Sigmoid colon (tissue), 7 donors: ENCODE measurements at places on chromosomes 6 and 20. TPM values are rescaled to one million over a fixed set of nuclear protein-coding genes. Genes with fewer than 3 reads are reported as not detected.

DNA sequence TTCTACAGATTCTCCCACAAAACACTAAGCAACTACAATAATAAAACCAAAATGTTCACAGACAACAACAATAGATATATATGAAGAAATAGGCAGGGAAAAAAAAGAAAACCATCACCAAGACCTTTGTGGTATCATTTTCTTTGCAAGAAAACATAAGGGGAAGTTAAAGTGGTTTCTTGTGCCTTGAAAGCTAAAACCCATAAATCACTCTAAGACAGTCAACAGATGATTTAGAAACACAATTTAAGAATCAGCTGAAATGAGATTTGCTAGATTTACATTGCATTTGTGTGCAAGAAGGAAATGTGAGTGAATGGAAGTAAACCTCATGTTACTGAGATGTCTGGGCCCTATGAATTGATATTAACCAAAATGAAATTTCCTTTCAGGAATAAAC lies 1265.4 kb upstream of the GJE1 start:
- DNase-seq, result no peak
- no peak overlapping the region for H3K27ac ChIP-seq
- H3K4me1 ChIP-seq, result no peaks in the 10 kb centered on the region
- no peaks in the 10 kb centered on the region for H3K36me3 ChIP-seq
- H3K27me3 ChIP-seq, result no peaks in the 10 kb centered on the region
- H3K4me3 ChIP-seq, result no peak overlapping the region

DNA sequence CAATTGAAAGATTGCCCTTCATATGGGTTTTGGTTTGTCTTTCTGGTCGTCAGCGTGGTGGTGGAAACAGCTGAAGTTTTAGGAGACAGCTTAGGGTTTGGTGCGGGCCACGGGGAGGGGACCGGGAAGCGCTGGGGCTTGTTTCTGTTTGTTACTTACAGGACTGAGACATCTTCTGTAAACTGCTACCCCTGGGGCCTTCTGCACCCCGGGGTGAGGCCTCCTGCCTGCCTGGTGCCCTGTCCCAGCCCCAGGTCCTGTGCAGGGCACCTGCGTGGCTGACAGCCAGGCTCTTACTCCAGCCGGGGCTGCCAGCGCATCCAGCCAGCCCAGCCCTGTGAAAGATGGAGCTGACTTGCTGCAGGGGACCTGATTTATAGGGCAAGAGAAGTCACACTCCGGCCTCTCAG lies 22.8 kb downstream of the NPEPL1 start:
- H3K4me1 ChIP-seq, result no peaks in the 10 kb centered on the region
- DNase-seq, result no peak
- H3K36me3 ChIP-seq, result no peaks in the 10 kb centered on the region
- peaks cover 5% of the 10 kb centered on the region for H3K27me3 ChIP-seq
- H3K27ac ChIP-seq, result no peak overlapping the region

DNA sequence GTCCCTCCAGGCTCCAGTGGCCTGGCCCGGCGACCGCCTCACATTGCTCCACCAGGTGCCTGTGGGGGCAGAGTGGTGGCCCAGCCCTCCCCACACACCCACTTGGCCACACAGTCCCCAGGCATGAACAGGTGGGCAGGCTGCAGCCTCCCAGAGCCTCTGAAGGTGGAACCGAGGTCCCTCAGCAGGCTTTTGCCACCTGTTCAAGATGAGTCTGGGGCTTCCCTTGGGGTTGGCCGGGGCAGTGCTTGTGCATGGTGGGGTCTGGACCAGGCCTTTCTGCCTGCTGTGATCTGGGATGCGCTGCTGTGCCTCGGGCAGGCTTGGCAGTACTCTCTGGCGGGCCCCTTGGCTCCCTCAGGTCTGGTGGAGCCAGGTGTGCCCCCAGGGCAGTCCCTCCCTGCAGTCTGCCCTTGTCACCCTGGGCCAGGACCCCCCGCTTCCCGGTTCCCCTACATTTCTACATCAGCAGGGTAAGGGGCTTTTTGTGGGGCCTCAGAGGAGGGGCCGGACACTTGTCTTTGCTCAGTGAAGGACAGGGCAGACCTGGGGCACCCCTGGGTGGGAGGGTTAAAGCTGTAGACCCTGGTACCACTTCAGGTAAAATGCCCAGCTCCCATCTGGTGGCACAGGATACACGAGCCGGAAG lies 2.7 kb upstream of the COL9A3 start:
- peaks cover 38% of the 10 kb centered on the region for H3K36me3 ChIP-seq
- peaks cover 40% of the 10 kb centered on the region for H3K4me1 ChIP-seq
- H3K27me3 ChIP-seq, result peaks cover 47% of the 10 kb centered on the region

DNA sequence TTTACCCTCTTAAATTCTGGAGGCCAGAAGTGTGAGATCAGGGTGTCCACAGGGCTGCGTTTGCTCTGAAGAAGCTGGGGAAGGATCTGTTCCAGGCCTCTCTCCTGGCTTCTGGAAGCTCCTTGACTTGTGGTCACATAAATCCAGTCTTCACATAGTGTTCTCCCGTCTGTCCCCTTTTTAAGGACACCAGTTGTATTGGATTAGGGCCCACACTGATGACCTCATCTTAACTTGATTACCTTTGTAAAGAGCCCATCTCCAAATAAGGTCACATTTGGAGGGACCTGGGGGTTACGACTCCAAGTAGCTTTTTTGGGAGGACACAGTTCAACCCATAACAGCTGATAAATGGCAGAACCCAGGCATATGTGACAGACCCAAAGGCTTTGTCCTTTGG lies 20.0 kb upstream of the WFDC2 start:
- peak overlapping the region; percentile 0 for H3K4me3 ChIP-seq
- no peaks in the 10 kb centered on the region for H3K27me3 ChIP-seq
- no peaks in the 10 kb centered on the region for H3K36me3 ChIP-seq
- peaks cover 30% of the 10 kb centered on the region for H3K4me1 ChIP-seq
- H3K27ac ChIP-seq, result peak overlapping the region; percentile 89

PHACTR1 gene
- total RNA-seq, result 2.5 TPM

GRCh38 chr6:41404182-41404845 lies 68.9 kb downstream of the NCR2 start:
- no peak overlapping the region for H3K27ac ChIP-seq
- H3K4me3 ChIP-seq, result no peak overlapping the region
- no peaks in the 10 kb centered on the region for H3K4me1 ChIP-seq

- H3K4me1 ChIP-seq, result no peaks in the 10 kb centered on the region
- DNase-seq, result no peak
- no peak overlapping the region for H3K4me3 ChIP-seq
- no peak overlapping the region for H3K27ac ChIP-seq
- no peaks in the 10 kb centered on the region for H3K36me3 ChIP-seq
Observed at GRCh38 chr20:5675103-5676091, 74.8 kb upstream of the SHLD1 start.

DNA sequence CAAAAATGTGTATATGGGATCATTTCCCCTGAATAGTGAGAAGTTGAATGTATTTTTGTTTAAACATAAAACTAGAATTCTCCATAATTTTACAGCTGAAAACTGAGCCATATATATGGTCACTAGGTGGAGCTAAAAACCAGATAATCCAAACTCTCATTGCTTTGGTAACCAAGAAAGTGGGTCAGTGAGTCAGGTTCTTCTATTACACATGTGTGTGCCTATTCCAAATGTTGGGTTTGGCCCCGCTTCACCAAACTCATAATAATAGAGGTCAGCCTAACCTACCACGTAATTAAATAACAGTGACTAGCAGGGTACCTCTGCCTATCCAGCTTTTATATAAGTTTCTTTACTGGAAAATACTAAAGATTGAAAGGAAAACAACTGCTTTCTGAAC lies 19.3 kb upstream of the RNGTT start:
- DNase-seq, result peak; percentile 84
- H3K4me1 ChIP-seq, result no peaks in the 10 kb centered on the region
- no peaks in the 10 kb centered on the region for H3K36me3 ChIP-seq

GRCh38 chr20:8996817-8997512 lies 71.9 kb upstream of the PLCB4 start:
- H3K27me3 ChIP-seq, result no peaks in the 10 kb centered on the region
- H3K4me3 ChIP-seq, result no peak overlapping the region
- no peaks in the 10 kb centered on the region for H3K4me1 ChIP-seq
- H3K36me3 ChIP-seq, result no peaks in the 10 kb centered on the region
- no peak for DNase-seq

PAX1 gene
- total RNA-seq, result not detected

- H3K36me3 ChIP-seq, result no peaks in the 10 kb centered on the region
- DNase-seq, result no peak
- H3K4me3 ChIP-seq, result peak overlapping the region; percentile 78
- H3K27ac ChIP-seq, result peak overlapping the region; percentile 81
- peaks cover 17% of the 10 kb centered on the region for H3K4me1 ChIP-seq
Observed at GRCh38 chr20:34675993-34676641, 775 bp downstream of the PIGU start.

GRCh38 chr20:32404017-32404416 lies 45.9 kb downstream of the ASXL1 start:
- no peaks in the 10 kb centered on the region for H3K27me3 ChIP-seq
- no peak overlapping the region for H3K27ac ChIP-seq
- H3K36me3 ChIP-seq, result no peaks in the 10 kb centered on the region

- H3K4me3 ChIP-seq, result no peak overlapping the region
- DNase-seq, result no peak
- H3K27me3 ChIP-seq, result no peaks in the 10 kb centered on the region
- H3K27ac ChIP-seq, result no peak overlapping the region
- no peaks in the 10 kb centered on the region for H3K4me1 ChIP-seq
Observed at GRCh38 chr6:119334535-119335264, 14.9 kb downstream of the MAN1A1 start.

RBM24 gene
- total RNA-seq, result 8.3 TPM

DNA sequence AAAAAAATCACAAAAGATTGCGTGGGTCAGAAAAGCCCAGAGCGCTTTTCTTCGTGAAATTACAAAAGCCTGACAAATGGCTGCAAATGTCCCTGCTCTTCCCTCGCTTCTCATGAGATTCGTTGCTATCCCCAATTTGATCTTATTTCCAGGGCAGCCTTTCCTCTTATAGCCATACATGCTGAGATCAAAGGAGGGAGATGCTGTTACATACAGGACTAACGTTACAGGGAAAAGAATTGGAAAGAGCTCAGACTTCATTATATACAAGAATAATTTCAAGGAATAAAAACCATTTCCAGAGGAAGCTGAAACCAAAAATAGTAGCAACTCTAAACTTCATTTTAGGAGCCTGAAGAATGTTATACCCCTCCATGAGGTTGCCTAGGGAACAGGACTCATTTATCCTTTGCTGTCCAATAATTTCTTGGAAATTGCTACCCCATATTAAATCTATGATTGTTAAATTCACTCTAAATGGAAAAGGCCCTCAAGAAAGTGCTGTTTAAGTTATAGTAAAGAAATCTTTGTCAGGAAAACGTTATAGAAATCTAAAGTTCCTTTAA lies 81.0 kb downstream of the METTL24 start:
- no peak overlapping the region for H3K27ac ChIP-seq
- no peaks in the 10 kb centered on the region for H3K27me3 ChIP-seq
- H3K36me3 ChIP-seq, result no peaks in the 10 kb centered on the region
- DNase-seq, result no peak
- H3K4me1 ChIP-seq, result no peaks in the 10 kb centered on the region

DNA sequence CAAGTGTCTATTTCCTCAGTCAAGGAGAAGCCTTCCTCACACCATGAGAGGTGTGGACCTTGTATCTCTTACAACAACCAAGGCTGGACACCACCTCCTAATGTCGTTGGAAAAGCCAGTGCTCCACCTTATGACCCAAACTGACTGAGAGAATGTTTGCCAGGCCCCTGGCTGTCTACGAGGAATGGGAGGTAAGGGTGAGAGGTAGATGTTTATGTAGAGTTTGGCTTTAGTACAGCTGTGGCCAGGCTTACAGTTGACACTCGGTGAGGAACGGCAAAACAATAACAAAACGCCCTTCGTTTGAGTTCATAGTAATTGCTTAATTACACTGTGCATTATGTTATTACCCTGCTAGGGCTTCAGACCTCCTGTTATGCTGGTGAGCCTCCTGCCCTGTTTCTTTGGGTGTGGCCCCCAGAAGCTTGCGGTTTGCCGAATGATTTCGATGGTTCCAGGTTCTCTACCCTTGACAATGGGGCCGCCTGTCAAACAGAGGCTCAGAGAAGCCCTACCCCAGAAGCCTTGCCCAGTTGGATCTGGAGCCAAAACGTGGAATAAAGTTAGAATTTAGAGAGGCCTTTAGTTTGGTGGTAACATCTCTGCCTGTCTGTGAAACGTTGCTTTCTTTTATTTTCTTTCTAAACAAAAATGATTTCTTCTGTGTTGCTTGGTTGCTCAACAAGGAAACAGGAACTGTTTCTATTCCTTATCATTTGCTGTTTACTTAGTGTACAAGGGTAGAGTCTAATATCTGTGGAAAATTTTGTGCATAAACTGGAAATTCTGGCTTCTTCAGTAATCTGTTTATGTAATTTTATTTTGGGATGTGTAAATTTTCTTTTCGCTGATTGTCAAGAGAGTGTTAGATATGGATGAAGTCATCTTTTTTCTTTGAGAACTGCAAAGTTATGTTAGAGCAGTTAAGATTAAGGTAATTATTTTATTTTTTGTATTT lies 60.4 kb upstream of the FOXQ1 start:
- no peak overlapping the region for H3K27ac ChIP-seq
- DNase-seq, result no peak
- H3K4me1 ChIP-seq, result no peaks in the 10 kb centered on the region
- no peaks in the 10 kb centered on the region for H3K27me3 ChIP-seq
- H3K4me3 ChIP-seq, result no peak overlapping the region
- no peaks in the 10 kb centered on the region for H3K36me3 ChIP-seq

CST3 gene
- total RNA-seq, result 1,132 TPM

VWA7 gene
- not detected for total RNA-seq

GRCh38 chr6:17865798-17866725 lies 121.4 kb downstream of the KIF13A start:
- no peaks in the 10 kb centered on the region for H3K36me3 ChIP-seq
- no peak overlapping the region for H3K4me3 ChIP-seq
- DNase-seq, result peak; percentile 88
- peak overlapping the region; percentile 68 for H3K27ac ChIP-seq

DNA sequence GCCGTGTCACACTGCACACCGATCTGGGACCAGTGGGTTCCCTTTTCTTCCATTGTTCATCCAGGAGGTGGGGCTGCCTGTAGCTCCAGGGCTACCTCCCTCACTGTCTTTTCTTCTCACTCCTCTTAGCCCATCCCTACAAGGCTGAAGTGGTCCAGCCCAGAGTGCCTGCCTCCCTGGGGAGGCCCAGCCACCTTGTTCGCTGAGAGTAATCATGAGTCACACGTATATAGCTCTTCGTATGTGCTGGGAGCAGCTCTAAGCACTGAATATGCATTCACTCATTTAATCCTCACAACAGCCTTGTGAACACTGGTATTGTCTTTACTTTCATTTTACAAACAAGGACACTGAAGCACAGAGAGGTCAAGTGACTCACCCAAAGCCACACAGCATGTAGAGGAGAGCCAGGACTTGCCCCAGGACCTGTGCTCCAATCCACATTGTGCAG lies 14.7 kb upstream of the CCDC167 start:
- H3K4me3 ChIP-seq, result no peak overlapping the region
- DNase-seq, result no peak
- peaks cover 11% of the 10 kb centered on the region for H3K4me1 ChIP-seq
